COLO829 (cell line): ENCODE measurements at places on chromosomes 6 and 20.

- no peak for DNase-seq
These were observed 6.0 kb upstream of the VNN1 start for GRCh38 chr6:132719736-132720448.

DNA sequence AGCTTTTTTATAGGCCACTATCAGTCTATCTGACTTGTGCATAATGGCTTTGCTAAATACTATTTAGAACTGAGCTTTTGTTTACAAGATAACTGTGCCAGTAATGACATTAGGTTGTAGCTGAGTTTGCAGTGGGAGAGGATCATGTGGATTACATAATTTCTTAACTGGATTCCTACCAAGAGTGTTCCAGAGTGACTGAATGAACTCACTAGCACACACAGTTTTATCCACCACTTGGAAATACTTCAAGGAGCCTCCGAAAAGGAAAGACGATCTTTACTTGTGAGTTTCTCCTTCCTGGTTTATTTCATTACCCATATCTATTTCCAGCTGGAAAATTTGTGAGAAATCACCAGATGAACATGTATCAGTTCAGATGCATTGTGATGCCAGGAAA, 10.9 kb upstream of the SYNE1 start:
- DNase-seq = no peak

DNA sequence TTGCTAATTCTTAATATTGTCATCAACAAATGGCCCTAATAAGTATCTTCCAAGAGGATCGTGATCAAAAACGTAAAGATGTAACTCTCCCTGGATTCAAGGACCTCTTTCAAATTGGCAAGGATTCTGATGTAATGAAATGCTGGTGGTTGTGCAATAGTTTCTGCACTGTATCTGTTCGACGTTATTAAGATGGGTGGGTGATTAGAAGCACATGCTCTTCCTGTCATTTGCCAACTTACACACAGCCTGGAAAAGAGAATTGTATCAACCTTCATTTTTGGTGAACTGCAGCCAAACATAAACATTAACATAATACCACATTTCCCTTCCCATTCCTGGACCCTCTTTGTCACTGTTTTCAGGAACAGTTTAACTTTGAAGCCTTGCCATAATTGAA, 9.8 kb downstream of the FOXQ1 start:
- DNase-seq = no peak

- DNase-seq = no peak
These were observed 103.0 kb upstream of the SYNDIG1 start for GRCh38 chr20:24366336-24367004.

DNA sequence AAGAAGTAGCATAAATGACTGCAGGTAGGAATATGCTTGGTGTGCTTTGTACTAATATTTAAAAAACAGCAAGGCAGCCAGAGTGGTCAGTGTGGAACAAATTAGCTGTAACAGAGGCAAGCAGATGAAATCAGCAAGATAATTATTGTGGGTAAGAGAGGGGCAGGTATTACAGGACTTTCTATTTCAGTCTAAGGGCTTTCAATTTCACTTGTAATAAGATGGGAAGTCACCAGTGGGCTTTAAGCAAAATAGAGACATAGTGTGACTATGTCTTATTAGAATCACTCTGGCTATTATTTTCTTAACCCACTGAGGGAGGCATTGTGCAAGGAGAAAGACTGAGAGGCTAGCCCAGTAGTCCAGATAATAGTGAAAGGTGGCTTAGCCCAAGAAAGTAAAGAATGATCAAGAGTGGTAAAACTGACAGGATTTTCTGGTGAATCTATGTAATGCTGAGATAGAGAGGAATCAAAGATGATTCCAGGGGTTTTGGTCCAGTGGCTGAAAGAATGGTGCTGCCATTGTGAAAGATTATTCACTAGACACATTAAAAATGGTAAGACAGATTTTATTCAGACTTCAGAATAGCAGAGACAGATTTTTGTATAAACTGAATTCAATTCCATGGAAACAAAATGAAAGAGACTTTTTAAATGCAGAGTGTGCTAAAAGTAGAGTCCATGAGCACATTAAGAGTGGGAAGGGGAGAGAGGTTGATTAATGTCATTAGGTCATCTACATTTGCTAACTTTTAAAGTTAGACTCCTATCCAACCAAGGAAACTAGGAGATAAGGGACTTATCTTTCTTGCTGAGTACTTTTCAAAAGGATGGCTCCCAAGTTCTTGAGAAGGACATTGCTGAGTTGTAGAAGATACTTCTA, 1136.0 kb downstream of the HACE1 start:
- no peak for DNase-seq

GRCh38 chr6:141753180-141753579, 379.5 kb upstream of the GJE1 start:
- DNase-seq = no peak

- DNase-seq = no peak
These were observed 234.8 kb downstream of the NRN1 start for GRCh38 chr6:5771759-5772390.

DNA sequence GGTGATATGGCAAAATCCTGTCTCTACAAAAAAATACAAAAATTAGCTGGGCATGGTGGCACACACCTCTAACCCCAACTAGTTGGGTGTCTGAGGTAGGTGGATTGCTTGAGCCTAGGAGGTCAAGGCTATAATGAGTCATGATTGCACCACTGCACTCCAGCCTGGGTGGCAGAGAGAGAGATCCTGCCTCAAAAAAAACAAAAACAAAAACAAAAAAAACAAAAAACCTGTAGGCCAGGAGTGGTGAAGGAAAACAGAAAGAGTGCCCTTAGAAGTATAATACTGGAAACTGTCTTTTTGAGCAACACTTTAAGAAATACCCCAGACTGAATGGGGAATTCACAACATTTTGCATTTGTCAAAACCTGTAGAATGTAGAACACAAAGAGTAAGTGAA, 85.3 kb downstream of the JARID2 start:
- DNase-seq = no peak

- DNase-seq = no peak
These were observed 56.6 kb downstream of the COL12A1 start for GRCh38 chr6:75149240-75149639.

DNA sequence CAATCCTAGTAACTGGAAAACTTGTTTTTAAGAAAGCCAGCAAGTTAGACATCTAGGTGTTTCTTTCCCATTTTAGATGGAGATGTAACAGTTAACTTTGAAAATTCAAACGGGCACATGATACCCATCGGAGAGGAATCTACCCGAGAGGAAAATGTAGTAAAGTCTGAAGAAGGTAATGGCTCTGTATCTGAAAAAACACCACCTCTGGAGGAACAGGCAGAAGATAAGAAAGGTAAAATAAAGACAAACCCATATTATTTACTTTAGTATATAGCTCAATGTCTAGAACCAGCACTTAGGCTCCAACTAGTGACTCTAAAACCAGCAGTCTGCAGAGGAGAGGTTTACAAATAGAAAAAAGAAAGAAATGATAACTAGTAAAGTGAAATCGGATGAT, 75.9 kb downstream of the PHACTR2 start:
- no peak for DNase-seq

DNA sequence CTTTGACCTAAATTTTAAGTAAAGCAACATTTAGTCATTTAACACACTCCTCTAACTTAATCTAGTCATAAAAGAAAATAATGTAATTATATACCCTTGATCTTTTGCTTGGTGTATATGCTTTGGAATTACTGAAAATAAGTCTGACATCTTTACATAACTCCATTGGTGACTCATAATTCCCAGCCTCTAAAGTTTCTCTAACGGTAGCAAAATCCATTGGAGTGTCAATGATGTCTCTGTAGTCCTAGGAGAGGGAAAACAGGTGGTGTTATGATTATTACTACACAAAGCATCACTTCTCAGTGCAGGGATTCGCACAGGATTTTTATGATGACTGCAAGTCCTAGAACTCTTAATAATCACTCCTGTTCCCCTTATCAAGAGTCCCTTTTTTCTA, 80.2 kb downstream of the IRAK1BP1 start:
- DNase-seq = no peak
